HCEC 1CT (cell line): ENCODE measurements at places on chromosomes 6 and 20.
A peak's percentile ranks its signal among the peaks of the same experiment; 100 is the strongest.

DNA sequence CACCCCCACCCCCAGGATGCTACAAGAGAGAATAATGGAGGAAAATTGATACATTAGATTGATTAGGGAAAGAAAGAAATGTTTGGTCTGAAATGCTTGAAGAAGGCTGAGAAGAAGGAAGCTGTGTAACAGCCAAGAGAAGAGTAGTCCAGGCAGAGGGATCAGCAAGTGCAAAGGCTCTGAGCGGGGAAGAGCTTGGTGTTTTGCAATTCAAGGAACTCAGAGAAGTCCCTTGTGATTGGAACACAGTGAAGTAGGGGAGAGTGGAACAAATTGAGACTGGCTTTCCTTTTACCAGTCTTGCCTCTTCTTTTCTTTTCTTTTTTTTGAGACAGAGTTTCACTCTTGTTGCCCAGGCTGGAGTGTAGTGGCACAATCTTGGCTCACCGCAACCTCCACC, 76.6 kb upstream of the CHD6 start:
- DNase-seq = no peak

GRCh38 chr6:162699961-162700360, 27.6 kb downstream of the PRKN start:
- no peak for DNase-seq

- DNase-seq = no peak
Observed at GRCh38 chr6:155120034-155120433, 124.9 kb downstream of the TIAM2 start.

DNA sequence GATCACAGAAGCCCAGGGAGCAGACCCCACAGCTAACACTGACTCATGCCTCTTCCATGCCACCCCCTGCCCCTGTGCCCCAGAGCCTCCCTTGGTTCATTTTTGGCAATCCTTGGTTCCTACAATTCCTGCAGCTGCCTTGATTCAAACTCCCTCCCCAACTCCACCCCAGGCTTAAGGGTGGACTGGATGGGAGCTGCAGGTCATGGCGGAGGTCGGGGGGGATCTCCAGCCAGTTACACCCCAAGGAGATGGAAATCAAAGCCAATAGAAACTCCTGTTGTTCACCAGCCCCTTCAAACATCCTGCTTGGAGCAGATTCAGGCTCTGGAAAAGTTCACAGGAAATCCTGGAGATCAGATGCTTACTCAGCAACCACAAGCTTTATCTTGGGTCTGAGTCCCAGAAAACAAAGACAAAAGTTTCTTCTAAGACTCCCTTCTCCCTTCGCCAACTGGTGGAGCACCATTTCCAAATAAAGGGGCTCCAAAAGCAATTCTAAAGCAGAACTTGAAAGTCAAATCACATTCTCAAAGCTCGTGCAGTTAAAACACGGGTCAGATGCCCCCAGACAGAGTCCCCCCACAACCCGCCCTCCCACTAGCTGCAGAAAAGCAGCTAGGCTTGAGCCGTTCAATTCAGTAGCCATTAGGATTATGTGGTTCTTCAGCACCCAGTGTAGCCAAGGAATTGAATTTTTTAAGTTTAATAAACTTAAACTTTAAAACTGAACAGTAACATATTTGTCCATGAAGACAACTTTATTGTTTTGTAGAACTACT, 149.5 kb downstream of the ANKRD60 start:
- DNase-seq = no peak

DNA sequence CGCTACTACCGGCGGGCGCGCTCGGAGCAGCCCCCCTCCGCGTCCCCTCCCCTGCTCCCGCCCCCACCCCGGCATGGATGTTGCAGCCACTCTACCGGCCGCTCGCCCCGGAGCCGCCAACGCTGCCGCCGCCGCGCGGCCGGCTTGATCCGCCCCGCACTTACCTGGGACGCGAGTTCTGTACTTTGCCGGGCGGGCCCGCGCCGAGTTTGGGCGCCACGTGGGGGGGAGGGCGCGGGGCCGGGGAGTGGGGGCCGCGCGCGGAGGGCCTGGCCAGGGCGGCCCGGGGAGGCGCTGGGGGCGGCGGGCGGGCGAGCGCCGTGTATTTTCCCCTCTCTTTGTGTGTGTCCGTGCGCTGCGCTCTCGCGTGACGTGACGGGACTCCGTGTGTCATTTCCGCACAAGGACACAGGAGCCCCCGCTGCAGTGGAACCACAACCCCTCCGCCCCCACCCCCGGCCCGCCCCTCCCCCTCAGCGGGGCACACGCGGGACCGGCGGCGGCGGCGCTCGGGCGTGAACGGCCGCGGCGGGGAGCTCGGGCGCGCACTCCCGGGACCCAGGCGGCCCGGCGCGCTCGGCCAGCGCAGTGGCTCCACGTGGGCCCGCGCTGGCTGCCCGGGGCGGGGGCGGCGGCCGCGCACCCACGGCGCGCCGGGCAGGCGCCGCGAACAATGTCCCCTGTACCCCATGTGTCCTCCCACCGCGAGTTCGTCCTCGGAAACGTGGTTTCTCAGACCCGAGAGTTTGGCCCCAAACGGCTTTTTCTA, at the start of gene BEND3:
BEND3 (minus strand) TSS at position 590 of the 769 bp plus-strand sequence. CDS start 16,230 bp downstream, outside the sequence.
- peak; percentile 24 for DNase-seq

DNA sequence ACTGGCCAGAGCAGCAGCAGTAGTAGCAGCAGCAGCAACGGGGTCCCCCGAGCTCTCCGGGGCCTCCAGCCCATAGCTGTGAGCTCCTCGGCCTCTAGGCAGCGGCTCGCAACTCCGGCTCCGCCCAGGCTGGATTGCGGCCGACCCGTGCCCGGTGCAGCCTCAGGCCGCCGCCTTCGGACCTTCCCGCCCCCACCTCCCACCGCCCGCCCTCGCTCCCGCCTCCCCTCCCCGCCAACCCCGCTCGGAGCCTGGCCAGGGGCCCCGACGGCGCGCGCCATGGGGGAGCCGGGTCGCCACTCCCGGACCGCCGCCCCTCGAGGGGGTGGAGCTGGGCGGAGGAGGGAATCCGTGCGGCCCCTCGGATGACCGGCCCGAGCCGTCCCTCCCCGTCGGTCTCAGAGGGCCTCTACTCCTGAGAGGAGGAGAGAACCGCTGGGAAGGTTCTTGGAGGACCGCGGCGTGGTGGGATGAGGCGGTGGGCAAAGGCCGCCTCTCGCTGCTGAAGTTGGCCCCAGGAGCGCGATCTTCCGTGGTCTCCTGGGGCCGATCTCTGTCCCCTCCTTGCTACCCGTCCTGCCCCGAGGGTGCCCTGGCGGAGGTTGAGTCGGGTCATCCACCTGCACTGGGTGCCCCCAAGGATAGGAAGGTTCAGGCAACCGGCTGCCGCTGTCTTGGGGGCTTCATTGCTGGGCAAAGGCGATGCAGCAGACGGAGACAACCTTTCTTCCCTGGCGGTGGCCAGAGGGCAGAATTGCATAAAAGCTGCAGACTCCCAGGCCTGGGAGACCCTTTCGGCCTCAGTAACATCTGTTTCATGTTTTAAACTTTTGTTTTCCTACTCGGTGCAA, at the start of gene ADAM33:
ADAM33 (minus strand) TSS at position 80 of the 851 bp plus-strand sequence; CDS start at position 74, 6 bp downstream.
- DNase-seq = no peak

DNA sequence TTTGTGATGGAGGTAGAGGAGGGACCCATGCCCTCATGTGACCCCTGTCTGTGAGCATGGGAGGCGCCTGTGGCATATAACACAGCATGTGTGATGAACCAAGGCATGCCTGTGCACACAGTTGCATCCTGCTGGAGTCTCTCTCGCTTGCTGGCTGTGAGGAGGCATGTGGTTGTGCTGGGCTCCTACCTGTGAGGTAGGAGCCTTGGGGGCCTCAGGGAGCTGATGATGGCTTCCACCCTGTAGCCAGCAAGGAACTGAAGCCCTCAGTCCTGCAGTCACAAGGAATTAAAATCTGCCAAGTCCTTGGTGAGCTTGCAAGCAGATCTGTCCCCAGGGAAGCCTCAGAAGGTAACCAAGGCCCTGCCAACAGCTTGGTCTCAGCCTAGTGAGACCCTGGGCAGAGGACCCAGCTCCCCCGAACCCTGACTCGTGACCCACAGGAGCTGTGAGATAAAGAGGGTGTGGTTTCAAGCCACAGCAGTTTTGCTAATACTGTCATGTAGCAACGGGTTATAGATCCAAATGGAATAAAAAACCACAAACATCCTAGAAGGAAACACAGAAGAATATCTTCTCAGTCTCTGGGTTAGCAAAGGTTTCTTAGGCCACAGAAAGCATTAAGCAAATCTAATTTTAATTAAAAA, 145.7 kb downstream of the WDR27 start:
- DNase-seq = no peak

DNA sequence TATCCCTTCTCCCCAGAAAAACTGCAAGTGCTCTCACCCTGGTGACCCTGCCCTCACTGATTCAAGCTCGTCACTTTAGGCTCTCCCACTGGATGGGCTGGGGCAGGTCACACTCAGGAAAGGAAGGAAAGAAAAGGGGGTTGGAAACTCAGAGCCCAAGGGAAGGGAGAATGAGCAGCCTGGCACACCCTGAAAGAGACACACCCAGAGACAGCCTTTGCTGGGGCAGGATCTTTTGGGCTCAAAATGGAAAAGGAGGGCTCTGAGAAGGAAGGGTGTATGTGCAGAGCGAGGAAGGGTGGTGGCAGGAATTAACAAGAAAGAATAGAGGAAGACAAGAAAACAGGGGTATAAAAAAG, 2.5 kb downstream of the PPP1R18 start:
- DNase-seq = no peak

DNA sequence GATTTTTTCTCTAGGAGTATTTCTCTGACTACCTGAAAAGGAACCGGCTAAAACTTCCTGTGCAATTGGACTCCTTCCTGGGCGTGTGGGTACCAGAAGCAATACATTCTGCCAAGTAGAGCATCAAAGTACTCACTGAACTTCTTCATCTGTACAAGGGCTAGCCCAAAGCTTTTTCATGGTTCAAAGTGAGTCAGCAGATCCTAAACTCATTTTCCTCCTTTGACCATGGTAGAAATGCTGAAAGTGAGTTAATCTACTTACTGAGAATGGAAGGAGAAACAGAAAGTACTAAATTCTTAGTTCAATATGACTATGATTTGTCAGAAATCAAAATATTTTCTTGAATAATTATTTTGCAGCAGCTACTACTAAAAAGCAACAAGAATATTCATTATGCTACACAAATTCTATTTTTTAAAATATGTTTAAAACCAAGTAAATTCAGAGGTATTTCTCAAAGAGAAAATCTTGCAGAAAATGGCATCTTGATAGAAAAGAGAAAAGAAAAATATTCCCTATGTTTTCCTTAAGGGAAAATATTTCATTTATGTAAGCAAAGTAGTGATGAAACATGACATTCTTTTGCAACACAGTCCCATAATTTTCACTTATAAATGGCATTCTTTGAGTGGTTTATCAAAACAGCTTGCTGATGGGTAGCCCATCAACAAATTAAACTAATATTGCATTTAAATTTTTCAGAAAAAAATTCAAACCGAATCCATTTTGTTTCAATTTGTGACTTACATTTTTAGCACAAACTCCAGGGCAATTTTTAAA, 3.7 kb upstream of the BEND6 start:
- no peak for DNase-seq

DNA sequence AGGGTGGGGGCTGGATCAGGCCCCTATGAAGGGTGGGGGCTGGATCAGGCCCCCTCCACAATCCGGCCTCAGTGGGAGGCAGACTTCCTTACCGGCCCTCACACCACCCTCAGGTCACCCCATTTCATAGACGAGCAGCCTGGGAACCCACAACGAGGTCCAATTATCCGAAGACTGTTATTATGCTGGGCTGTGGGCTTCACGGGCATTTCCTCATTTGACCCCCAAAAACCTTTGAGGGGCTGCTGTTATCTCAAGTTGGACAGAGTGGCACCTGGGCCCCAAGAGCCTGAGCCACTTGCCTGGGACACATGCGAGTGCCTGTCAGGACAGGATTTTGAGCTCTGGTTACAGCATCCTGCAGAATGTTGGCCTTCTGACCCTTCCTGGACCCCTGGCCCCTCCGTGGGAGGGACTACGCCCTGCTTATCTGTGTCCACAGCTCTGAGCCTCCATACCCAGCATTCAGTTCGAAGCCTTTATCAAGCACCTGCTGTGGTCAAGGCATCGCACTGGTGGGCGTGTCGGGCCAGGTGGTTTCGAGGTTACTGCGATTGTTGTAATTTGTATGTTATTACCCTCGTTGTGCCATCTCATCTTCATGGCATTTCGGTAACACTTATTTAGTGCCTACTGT, 34.5 kb upstream of the PCMTD2 start:
- no peak for DNase-seq

DNA sequence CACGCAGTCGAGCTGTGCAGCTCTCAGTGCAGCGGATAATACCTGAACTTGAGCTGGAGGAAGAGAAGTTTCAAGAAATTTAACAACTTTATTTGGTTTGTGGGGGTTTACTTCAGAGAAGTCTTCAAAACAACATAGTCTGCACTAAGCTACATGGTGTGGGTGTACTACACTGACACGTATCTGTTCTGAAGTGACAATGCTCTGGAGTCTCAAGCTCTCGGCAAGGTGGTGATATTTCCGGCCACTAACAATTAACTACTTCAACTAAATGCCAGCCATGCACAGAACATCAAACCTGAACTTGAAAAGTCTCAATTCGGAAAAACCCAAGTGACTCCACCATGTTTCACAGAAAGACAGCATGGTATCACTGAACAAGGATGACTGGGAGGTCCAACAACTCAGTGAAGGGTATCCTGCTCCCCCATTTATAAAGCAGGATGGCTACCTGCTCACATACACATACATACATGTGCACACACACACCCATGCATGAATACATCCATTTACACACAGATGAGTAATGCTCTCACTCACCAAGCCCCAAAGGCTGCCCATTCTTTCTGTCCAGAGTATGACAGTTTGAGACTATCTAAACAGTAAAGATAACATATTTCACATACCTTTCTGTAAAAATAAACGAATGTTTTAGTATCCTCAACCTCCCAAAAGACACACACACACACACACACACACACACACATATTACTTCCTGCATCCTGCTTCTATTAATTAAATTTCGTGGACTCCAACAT, 15.4 kb upstream of the ANKRD60 start:
- no peak for DNase-seq

GRCh38 chr6:105591053-105591452, 188.2 kb upstream of the PREP start:
- DNase-seq = peak; percentile 44

GRCh38 chr20:36542516-36543183, 1.3 kb downstream of the MYL9 start:
- DNase-seq = no peak
